Mesangial cell (primary cell): ENCODE measurements at places on chromosomes 1 and 21. TPM values are rescaled to one million over a fixed set of nuclear protein-coding genes. Genes with fewer than 3 reads are reported as not detected.

The SPRR2G gene
- total RNA-seq = not detected in 2 replicates

The EBNA1BP2 gene
- total RNA-seq = 22.7 and 100 TPM in 2 replicates

The IRF6 gene
- total RNA-seq = 3.1 and 11.8 TPM in 2 replicates

The MYOG gene
- total RNA-seq = not detected in 2 replicates

The UMODL1 gene
- total RNA-seq = not detected in 2 replicates

The PDC gene
- not detected in 2 replicates for total RNA-seq

The TTC22 gene
- total RNA-seq = under 0.01 and 0.76 TPM in 2 replicates

The GOLPH3L gene
- total RNA-seq = 13.2 and 13.5 TPM in 2 replicates

The KLHDC7A gene
- total RNA-seq = 0.16 and 2.4 TPM in 2 replicates

The PLEKHN1 gene
- total RNA-seq = 4.8 and 5.5 TPM in 2 replicates
